Tongue (tissue), 3 donors: ENCODE measurements at places on chromosomes 4 and X. TPM values are rescaled to one million over a fixed set of nuclear protein-coding genes. Genes with fewer than 3 reads are reported as not detected.

GRCh38 chrX:103258275-103258674 lies 3.3 kb upstream of the TCEAL8 start:
- DNase-seq, result no peak

DNA sequence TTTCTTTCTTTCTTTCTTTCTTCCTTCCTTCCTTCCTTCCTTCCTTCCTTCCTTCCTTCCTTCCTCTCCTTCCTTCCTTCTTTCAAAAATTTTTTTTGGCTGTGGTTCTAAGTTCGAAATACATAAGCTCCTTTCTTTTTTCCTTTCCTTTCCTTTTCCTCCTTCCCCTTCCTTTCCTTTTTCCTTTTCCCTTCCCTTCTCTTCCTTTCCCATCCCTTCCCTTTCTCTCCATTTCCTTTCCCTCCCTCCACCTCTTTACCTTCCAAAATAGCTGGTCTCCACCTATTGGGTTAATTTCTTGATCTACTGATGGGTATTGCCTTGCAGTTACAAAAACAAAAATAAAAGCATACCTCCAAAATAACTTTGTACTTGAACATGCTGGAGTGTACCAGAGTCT lies 73.4 kb upstream of the GPRIN3 start:
- DNase-seq, result no peak

GRCh38 chr4:76374798-76375197 lies 46.1 kb downstream of the CCDC158 start:
- DNase-seq, result no peak

DNA sequence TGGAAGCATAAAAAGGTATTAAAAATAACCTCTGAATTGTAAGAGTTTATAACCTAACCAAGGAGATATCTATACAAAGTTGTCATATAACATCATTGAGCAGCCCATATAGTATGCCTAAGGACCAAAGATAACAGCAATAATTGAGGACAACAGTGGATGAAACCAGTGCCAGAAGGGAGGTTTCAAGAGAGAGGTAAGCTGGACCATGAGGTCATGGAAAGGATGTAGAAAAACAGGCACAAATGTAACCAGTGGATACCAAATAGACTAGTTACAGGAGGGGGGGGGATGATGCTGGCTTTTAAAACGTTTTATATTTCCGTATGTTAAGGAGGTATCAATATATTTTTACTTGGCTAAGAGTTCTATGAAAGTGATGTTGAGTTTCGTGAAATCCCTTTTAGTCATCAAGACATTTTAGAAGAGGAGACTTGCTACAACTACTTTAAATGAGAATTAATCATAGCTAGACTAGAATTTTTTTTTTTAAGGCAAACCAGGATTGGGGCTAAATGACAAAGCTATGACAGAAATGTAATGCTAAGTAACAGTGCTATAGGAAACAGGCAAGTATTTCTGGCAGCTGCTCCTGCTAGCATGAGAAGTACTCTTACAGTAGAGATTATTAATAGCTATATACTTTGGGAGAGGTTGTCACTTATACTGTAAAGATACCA lies 161.1 kb downstream of the FBXW7 start:
- DNase-seq, result peak; percentile 18

Gene UNC5C
- 2.7 TPM for total RNA-seq

DNA sequence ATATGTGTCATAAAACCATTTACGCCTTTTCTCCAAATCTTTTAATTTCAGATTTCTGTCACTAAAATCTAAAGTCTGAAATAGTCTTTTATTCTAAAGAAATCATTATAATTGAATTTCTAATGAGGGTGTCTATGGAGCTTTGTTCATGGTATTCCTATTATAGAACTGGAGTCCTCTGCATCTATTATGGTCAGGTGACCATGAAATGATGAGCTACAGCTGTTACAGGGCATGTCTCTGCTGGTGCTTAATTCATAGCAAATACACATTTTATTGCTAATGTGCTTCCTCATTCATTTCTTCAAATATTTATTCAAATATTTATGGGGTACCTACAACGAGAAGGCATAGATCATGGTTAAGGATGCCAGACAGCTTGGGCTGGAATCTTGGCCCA lies 126.1 kb downstream of the NAA11 start:
- no peak for DNase-seq

DNA sequence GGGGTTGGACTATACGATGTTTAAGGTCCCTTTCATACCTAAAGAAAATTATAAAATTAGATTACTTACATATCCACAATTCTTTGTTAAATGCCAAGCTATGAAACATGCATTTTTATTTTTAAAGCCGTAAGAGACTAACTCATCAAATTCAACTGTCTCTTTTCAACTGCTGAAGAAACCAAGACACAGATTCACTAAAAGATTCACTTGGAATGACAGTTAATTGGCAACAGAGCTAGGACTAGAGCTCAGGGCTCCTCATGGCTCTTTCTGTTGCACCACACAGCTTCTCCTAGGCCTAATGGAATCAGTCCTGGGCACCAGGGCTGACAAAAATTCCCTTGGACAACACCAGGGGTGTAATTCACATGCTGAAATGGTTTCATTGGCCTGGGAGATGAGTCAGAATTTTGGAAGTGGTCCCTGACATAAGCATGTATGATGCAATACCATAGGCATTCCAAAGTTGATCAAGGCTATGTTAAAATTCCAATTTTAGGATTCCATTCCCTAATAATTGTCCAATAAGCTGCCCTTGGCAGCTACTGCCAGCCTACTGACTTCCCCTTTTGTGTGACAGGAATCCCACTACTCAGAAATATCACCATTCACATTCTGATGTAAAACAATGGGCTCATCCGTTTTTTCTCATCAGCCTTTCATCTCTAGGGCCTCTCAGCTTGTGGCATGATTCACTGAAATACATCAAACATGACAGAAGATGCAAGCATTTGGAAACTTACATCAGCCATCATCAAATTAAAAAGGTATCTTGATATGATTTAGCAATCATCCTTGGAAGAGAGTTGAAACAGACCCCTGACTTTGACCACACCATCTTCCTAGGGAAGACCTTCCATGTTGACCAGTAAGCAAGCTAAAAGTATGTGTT lies 54.2 kb downstream of the PLAC1 start:
- peak; percentile 72 for DNase-seq

Gene MAGEE2
- not detected for total RNA-seq

Gene HTN3
- total RNA-seq, result not detected

Gene RAB33A
- 0.41 TPM for total RNA-seq

DNA sequence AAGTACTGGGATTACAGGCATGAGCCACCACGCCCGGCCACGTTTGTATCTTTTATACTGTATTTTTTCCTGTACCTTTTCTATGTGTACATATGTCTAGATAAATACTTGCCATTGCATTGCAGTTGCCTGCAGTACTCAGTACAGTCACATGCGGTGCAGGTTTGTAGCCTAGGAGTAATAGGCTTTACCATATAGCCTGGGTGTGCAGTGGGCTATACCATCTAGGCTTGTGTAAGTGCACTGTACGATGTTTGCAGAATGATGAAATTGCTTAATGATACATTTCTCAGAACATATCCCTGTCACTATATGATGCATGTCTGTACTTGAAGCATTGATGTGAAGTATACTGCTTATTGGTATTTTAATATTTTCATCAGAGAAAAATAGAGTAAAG lies 115.4 kb upstream of the PUDP start:
- no peak for DNase-seq

DNA sequence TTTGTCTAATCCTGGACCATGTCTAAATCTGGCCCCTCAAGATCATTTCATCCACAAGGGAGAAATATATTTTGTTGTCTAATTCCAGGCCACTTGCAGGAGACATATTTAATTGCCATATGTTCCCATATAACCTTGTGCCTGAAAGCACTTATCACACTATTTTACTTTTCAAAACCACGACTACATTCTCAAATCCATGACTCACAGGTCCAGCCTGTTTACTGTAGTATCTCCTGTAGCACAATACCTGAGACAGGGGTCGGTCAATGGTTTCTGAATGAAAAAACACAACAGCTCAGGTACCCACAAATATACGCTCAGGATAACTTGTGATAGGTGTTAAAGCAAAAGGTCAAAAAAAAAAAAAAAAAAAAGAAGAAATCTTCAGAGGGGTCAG lies 60.9 kb downstream of the SEC24D start:
- no peak for DNase-seq

Gene AREG
- total RNA-seq, result 2.7 TPM

GRCh38 chrX:39827951-39828350 lies 269.8 kb downstream of the BCOR start:
- no peak for DNase-seq
